ENCODE measurements at places on chromosomes 7 and 10. TPM values are rescaled to one million over a fixed set of nuclear protein-coding genes. Genes with fewer than 3 reads are reported as not detected.

GRCh38 chr7:29946428-29947186 lies 43.0 kb downstream of the SCRN1 start:
- DNase-seq = no peak

DNA sequence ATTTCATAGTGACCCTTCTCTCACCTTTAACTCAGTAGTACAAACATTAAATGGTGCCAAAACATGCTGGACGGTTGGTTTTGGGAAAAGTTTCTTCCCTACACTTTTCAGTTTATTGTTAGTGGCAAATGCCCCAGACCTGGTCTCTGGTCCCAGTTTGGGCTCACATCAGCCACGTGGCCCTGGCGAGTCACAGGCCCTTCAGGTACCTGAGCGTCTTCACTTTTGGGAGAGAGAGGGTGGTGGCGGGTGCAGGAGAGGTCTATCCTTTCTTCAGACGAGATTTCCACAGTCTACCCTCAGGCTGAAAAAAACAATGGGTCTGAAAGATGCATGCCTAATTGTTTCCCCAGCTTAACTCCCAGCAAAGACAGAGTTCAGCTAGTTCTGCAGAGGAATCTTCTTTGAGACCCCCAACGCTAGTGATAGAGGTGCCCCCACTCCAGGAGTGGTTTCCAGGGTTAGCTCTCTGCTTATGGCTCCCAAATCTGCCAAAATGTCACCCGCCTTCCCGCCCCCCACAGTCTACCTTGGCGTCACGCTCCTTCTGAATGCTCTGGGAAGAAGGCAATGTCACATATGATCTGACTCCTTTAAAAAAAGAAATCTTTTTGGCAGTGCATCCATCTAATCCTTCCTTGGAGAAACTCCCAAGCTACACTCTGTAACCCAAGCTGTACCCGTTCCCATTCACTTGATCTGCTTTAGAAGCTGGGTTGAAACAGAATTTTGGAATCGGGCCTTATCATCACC lies 384.8 kb upstream of the FOXK1 start:
- DNase-seq = no peak

DNA sequence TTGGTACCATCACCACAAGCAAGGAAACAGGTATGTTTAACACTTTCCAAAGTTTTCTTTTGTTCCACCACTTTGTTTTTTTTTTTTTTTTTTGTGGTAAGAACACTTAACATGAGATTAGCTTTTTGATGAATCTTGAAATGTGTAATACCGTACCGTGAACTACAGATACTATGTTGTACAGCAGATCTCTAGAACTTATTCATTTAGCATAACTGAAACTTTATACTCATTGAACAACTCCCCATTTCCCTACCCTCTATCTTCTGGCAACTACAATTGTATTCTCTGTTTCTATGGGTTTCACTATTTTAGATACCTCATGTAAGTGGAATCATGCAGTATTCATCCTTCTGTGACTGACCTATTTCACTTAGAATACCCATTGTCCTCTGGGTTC lies 162.7 kb upstream of the ITGB1 start:
- no peak for DNase-seq

The VCL gene
- total RNA-seq = 228 TPM

GRCh38 chr7:1888425-1888824 lies 218.3 kb downstream of the ELFN1 start:
- DNase-seq = no peak

Measured in epithelial cell of proximal tubule (primary cell).